ENCODE measurements at places on chromosomes 12 and 14.

DNA sequence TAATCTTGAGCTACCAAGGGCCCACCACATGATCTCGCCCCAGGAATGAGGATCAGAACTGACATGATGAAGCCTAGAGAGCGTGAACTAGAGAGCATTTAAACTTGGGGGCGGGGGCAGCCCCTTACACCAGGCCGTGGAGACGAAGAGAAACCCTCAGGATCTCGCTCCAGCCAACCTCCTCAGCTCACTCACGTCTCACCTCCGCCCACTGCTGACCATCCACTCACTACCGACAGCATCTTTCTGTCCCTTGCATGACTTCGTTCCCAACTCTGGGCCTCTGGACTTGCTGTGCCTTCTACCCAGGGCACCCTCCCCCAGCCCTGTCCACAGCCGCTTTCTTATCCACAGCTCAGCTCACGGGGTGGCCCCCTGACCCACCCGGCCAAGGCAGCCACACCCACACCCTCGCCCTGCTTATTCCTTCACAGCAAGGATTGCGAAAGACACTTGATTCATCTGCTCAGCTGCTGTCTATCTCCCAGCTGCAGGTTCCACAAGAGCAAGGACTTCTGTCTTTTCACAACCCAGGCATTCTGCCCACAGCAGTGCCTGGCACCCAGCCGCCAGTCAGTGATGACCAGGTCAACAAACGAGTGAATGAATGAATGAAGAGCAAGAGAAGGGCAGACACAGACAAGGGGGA lies 6.4 kb downstream of the STX2 start:
- DNase-seq = no peak

DNA sequence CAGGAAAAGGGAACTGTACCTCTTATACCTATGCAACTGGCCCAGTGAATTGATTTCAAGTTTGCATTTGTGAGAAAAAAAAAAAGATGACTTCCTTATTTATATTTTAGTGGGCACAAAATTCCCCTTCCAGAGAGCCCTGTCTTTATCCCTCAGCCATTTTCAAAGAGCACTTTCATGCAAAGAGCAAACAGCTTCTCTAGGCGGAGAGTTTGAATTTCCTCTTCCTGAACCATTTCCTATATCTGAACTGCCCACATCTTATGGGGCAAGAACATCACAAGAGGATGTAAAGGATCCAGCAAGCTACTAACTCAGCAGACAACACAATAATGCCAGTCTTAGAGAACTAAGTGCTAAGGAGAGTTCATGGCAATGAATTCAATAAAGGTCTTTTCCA lies 22.3 kb upstream of the PLXNC1 start:
- no peak for DNase-seq

DNA sequence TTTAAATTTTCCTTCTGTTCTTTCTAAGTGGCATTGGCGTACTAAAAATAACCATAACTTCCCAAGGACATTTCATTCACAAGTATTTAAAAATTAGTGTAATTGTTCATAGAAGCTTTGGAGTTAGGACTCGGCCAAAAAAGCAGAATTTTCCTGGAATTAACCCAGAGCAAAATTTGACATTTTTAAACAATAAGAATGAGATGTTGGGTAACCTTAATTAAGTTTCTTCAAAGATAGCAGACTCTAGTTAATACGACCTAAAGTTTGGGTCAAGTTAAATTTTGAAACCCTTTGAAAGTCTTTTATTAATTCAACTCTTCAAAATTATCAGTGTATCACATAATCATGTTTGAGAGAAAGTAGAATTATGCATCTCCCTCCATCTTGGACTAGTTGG lies 118.3 kb downstream of the AKAP6 start:
- DNase-seq = no peak

DNA sequence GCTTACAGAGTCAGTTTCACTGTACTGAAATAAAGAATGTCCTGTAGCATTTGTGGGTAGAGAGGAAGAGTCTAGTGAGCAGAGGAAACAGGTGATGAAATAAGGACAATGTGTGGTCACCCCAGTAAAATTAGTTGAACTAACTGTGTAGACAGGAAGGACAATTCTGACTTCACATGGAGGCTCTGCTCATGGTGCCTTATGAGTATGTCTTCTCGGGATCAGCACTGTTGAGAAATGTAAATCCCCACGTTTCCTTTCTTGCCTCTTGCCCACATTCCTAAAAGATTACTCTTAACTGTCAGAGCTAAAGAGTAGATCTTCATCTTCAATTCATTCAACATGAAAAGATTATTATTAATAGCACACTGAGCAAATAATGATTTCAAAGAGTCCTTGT lies 113.2 kb upstream of the FLRT2 start:
- no peak for DNase-seq

GRCh38 chr14:87045246-87045645 lies 947.7 kb downstream of the GALC start:
- DNase-seq = no peak

GRCh38 chr12:2494486-2495192 lies 300.1 kb upstream of the FKBP4 start:
- no peak for DNase-seq

GRCh38 chr12:109532721-109533486 lies 40.4 kb downstream of the MMAB start:
- DNase-seq = no peak

DNA sequence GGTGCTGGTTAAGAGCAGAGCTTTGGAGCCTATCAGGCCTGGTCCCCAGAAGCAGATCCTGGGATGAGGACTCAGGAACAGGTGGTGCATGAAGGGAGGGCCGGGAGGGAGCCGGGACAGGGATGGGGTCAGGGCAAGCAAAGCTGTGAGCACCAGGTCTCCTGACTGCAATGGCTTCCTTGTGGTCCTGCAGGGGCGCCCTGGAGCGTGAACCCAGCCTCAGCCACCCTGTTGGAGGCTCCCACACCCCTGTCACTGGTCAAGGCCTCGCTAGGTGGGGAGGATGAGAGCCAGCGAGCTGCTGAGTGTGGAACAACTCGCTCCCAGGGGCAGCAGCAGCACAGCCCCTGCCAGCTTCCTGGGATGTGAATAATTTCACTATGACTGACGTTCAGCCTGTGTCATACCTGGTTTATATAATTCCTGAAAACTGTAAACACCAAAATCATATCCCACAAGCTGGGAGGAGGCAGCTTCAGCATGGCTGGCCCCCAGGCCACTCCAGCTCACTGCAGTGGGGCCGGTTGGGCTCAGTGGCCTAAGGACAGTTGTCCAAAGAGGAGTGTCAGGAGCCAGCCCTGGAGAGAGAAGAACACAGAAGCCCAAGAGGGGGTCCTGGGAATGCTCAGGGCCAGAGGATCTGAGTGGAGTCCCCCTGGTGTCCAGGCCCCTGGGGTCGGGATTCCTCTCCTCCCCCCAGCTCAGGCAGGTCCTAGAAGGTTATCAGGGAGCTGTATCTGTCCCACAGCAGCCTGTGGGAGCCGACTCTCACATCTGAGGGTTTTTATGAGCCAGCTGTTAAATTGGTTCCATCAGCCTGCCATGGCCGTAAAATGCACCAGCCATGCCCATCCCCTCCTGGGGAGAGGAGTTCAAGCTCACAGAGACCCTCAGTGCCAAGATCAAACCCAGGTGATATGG lies 272.9 kb downstream of the ADGRD1 start:
- no peak for DNase-seq

DNA sequence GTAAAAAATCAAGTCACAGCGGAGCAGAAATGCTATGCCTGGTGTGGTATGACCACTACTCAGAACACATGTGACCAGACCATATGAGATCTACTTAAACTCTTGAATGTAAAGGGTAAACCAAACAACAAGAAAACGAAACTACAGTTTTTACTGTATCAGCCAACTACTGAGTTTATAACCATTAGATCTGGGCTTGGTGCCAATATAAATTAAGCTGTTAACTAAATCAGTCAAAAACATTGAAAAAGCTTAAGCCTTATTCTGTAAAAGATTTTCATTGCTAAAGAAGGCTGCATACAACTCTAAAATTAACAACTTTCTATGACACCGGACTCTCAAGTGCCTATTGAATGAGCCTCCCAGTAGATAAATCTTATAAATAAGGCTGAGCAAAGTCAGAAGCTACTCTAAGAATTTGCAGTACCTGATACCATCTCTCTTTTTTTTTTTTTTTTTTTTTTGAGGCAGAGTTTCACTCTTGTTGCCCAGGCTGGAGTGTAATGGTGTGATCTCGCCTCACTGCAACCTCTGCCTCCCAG lies 35.4 kb downstream of the SPTLC2 start:
- no peak for DNase-seq

DNA sequence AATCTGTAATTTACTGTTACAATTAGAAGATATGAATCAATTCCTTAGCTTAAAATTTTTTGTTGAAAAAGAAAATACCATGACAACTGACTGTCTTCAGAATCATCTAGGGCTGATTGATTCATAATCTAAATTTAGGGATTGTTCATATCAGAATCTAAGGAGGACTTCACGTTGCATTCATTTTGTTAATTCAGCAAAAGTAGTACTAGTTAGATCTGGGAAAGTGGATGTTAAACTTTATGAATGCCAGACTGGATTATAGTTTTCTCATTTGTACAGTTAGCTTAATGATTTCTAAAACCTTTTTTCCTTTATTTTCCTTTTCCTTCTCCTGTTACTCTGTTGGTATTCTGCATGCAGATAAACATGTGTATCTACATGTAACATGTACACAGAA lies 135.5 kb downstream of the PDE3A start:
- no peak for DNase-seq

GRCh38 chr14:69539631-69540410 lies 34.9 kb downstream of the CCDC177 start:
- no peak for DNase-seq

- no peak for DNase-seq
Observed at GRCh38 chr12:75444429-75445136, 36.0 kb upstream of the GLIPR1 start.

DNA sequence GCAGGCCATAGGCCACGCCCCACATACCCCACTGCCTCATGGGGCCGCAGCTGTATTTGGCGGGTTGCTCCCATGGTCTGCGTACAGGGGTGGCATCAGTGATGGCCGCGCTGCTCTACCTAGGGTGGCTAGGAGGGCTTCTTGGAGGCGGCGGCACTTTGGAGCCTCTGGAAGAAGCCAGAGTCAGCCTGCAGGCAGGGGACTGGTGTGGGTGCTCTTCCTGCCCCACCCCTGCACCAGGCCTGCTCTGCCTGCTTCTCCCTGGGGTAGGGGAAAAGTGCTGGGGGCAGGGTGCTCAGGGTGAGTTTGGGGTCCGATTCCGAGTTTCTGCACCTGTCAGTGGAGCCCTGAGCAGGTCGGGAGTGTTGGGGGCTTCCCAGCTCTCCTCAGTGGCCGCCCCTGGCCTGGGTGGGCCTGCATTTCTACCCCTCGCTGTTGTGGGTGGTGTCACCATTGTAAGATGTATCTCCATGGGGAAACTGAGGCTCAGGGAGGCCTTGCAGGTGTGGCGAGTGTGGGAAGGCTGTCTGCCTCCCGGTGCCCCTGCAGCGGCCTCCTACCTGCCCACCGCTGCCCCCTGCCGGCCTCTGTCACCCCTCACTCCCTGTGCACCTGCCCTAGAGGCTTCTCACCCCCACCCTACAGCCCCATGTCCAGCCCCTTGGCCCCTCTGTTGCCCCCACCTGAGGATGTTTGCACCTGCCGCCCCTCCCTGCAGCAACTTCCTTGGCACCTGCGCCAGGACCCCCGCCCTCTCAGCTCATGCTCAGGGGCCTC lies 5.5 kb downstream of the CEP170B start:
- peak; percentile 31 for DNase-seq

DNA sequence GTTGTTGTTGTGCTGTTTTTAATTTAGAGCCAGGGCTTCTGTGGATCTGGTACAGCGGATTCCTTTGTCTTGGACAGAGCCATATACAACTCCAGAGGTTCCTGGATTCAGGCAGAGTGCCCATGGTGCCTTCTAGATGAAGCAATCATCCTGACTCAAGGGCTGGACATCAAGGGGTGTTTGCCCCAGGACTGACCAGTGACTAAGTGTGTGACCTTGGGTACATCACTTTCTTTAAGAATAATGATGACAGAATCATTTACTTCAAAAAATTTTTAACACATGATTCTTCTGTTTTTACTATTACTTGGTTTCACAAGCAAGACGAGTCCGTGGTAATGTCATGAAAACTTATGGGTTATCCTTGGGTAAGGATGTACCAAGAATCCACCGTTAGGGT lies 397.3 kb downstream of the ZFP36L1 start:
- no peak for DNase-seq

GRCh38 chr14:52949711-52950409 lies 990 bp downstream of the FERMT2 start:
- DNase-seq = no peak

GRCh38 chr12:70254846-70255245 lies 11.6 kb downstream of the CNOT2 start:
- DNase-seq = no peak

Data from mesothelial cell of epicardium (in vitro differentiated cells).